Stimulated activated CD4-positive, alpha-beta T cell treated with anti-CD3 and anti-CD28 coated beads, TNF-alpha, amount 100 ng/mL, for 24 hours (primary cell): ENCODE measurements at places on chromosomes 12 and 14.

GRCh38 chr14:74619672-74620131 is 7.7 kb upstream of the LTBP2 start:
- DNase-seq: no peak

DNA sequence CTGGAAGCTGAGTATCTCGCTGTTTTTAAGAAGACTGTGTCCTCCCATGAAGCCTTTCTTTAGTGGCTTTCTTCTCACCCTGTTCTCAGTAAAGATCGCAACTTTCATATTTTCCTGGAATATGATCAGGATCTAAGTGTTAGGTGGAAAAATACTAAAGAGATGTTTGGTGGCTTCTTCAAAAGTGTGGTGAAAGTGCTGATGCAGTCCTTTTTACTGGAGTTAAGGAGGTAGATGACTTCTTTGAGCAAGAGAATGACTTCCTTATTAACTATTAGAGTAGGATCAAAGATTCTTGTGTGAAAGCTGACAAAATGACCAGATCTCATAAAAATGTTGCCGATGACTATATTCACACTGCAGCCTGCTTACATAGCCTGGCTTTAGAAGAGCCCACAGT is 141.6 kb downstream of the SLC5A8 start:
- DNase-seq: no peak

DNA sequence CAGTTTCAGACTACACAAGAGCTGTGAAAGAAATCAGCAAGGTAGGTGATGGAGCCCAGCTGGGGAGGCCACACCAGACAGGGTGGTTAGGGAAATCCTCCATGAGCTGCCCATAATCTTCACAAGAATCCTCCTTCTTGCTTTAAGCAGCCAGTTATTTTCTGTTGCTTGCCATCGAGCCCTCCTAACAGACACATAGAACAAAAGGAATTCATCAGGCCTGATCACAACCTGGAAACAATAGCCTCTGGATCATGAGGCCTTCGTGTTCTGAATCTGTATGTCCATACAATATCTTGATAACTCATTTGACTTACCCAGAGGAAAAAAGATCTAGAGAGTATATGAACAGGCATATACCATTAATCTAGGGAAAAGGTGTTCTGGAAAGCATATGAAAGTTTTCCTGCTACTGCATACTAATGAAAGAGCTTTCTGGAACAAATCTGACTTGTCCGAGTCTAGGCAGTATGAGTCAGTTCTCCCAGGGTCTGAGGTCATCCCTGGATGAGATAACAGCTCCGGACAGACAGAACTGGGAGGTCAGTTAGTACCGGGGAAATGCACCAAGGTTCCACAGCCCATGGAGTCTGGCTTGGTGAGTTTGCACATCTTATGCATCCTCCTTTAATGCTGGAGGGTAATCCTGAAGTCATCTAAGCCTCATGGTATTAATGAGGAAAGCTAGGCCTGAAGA is 52.8 kb upstream of the ELK3 start:
- no peak for DNase-seq

DNA sequence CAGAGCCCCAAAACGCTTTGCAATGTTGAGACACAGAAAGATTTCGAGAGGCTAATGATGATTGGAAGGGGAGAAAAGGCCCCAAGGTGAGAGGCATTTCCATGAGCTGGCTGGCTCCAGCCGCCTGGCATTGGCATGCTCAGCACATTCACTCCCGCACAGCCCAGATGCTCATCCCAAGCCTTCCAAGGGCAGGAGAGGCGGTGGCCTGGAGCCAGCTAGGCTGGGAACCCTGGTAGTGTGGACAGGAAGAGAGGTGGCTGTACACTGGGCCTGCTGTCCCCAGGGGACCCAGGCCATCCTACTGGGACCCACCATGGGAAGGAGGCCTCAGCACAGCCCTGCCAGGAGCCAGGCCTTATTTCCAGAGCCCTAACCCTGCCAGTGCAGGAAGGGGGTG is 72.2 kb downstream of the SPTB start:
- DNase-seq: no peak

GRCh38 chr12:39417916-39418315 is 25.0 kb downstream of the KIF21A start:
- DNase-seq: no peak

DNA sequence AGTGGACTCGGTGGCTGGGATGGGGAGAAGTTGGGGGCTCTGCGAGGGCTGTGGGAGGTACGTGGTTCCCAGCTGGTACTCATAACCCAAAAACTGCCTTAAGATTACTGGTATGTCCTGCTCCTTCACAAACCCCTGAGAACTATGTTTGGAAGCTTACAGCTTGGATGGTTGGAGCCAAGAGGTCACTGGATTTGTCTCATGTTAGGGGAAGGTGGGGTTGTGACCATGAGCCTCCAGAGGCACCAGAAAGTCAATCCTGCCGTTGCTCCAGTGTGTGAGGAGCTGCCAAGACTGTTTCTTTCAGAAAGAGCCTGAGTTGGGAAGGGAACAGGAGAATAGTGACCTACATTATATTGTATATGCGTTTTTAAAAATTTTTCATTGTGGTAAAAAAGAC is 33.5 kb downstream of the TEAD4 start:
- no peak for DNase-seq

- peak; percentile 15 for DNase-seq
Observed at GRCh38 chr12:11545484-11546330, 103.8 kb upstream of the ETV6 start.

DNA sequence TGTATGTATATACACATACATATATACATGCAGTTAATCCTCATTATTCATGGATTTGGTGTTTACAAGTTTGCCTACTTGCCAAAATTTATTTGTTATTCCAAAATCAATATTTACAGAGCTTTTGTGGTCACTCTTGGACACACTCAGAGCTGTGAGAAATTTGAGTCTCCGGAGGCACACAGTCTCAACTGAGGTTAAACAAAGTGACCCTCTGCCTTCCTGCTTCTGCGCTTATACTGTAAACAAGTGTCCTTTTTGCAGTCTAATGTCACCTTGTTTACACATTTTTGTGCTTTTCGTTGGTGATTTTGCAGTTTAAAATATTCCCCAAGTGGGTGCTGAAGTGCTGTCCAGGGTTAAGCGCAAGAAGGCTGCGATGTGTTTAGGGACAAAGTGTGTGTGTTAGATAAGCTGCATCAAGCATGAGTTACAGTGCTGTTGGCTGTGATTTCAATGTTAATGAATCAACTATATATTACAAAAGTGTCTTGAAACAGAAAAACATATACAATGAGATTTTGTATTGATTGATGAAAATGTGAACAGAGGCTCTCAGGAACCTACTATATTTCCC is 13.1 kb upstream of the LTA4H start:
- DNase-seq: no peak

GRCh38 chr12:41968599-41968998 is 176.1 kb downstream of the GXYLT1 start:
- DNase-seq: no peak

GRCh38 chr12:106672314-106673025 is 89.7 kb downstream of the RFX4 start:
- no peak for DNase-seq

- no peak for DNase-seq
Observed at GRCh38 chr14:25667387-25667786, 617.4 kb upstream of the STXBP6 start.

- no peak for DNase-seq
Observed at GRCh38 chr12:49789992-49790391, 38.2 kb downstream of the NCKAP5L start.

DNA sequence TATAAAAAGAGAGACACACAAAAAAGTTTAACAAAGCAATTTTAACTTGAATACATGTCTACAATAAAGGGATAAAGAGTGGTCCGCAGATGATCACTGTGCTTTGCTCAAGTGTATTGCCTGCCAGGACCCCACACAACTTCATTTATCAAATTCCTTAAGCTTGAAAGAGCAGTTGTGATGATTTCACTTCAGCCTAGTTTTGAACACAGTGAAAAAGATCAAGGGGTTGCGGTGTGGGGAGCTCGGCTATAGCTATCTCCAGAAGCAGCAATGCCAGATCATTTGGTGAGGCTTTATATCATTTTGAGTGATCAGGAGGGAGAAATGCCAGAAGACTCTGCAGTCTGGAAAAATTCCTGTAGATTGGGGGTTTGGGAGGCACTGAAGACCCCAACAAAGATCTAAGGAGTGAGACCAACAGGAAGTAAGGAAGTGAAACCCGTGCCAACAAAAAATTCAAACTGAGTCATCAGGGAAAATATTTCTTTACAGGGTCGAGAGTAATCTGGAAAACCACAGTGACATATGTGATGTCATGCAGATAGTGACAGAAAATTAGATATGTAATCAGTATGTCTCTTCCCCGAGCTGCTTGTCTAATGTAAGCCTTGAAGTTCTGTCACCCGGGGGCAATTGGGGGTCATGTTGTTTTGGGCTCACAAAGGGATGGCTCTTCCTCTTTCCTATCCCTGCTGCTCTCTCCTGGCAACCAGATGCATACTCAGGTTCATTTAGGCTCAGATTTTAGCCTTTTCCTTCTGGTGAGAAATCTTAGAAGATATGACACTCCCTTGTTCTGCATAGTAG is 221.8 kb downstream of the MSRB3 start:
- no peak for DNase-seq

DNA sequence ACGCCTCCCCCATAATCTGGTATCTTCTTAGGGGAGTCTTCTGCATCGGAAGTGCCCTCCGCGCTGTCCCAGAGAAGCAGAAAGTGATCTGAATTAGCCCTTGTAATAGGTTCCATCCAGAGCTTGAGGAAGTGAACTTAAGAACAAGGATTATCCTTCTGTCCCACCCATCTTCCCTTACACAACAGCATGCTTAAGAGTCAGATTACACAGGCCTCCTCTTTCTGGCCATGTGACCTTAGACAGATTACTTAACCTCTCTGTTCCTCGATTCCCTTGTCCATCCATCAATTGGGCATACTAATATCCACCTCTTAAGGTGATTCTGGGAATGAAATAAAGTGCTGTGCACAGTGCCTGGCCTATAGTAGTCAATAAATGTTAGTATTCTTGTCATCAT is 11.4 kb downstream of the CABP1 start:
- DNase-seq: no peak

DNA sequence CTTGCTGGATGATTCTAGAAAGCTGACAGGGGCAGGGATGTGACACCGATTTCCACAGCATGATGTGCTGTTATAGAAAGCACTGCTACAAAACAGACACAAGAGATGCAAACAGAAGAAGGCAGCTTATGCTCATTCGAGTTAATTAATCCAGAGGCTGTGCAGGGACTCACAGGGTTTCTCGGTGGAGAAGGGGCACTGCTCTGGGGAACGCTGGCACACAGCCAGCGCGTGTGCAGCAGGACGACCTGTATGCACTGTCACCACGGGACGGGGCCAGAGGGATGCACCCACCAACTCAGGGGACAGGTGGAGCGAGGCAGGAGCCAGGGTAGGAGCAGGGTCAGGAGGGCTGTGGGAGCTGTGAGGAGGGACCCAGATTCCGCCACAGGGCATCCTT is 143.5 kb downstream of the RIMBP2 start:
- DNase-seq: no peak

DNA sequence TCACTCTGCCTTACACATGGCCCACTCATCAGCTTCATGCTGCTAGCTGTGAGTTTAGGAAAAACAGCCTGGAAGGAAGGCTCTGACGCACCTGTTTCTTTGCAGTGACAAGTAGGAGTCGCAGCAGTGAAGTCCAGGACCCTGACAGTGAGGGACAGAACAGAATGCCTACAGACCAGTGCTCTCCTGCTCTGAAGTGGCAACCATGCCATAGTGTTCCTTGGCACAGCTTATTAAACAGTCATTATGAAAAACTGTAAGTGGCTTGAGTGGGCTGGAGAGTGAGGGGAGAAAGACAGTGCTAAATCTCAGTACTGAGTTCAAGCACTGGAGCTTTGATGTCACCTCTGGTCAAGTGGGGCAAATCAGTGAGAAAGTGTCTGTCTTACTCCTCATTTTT is 61.7 kb downstream of the MYRFL start:
- DNase-seq: no peak

- no peak for DNase-seq
Observed at GRCh38 chr12:127169321-127170181, 1097.4 kb upstream of the TMEM132C start.

- DNase-seq: no peak
Observed at GRCh38 chr12:112551681-112552080, 132.9 kb downstream of the PTPN11 start.

- DNase-seq: no peak
Observed at GRCh38 chr12:89702503-89702902, 6.1 kb downstream of the ATP2B1 start.

DNA sequence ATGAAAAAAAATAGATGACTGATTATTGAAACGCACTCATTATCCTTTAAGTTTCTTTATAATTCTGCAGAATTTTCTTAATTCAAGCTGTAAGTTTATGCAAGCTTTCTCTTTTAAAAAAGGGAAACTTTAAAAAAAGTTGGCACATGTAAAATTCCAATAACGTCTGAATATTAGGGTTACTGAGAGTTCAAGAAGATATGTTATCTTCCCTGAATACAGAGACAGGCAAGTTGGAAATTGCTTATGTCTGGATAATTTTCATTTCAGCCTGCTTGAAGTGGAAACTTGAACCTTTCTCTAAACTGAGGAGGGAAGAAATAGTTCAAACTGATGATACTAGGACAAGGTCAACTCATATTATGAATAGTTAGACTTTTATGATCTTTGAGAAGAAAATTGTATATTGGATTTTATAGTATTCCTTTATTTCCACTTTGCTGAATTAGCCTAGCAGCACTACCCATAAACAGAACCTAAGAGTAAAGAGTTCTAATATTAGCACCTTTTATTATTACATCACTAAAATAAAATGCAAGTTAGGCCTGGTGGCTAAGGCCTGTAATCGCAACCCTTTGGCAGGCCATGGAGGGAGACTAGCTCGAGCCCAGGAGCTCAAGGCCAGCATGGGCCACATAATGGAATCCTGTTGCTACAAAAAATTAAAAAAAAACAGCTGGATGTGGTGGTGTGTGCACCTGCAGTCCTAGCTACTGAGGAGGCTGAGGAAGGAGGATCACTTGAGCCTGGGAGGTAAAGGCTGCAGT is 288.0 kb downstream of the TRHDE start:
- no peak for DNase-seq
